Activated CD8-positive, alpha-beta memory T cell treated with anti-CD3 and anti-CD28 coated beads, Interleukin-2, amount 10 ng/mL, durations not matched to agents 7 days and 5 days (primary cell): ENCODE measurements at places on chromosomes 7 and 10. TPM values are rescaled to one million over a fixed set of nuclear protein-coding genes. Genes with fewer than 3 reads are reported as not detected.

DNA sequence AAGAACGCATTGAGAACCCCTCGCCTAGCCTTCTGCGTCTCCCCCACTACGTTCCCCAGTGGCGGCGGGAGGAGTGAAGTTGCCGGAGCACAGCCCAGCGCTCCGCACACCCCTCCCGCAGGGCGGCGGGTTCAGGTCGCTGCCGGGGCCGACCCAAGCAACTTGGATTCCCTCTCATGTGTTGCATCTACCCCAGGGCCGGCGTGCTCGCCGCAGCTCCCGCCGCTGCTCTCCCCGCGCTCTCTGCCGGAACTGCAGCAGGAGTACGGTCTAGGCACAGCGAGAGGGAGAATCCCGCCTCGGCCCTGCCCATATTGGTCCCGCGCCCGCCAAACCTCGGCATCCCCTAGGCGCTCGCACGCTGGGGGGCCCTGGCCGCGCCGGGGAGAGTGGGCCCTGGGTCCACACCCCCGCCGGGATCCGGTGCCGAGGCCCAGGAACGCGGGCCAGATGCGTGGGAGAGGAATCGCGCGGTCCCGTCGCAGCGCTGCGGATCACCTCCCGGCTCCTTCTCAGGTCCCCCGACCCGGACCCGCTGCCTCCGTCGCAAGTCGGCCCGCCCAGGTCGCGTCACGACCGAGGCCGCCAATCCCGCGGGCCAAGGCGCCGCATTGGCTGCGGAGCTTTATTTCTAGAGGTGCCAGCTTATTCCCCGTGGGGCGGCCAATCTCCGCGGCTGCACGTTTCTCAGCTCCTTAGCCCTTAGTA is 648 bp upstream of the TMEM243 start:
- DNase-seq = peak; percentile 87
- H3K4me3 ChIP-seq = peak overlapping the region; percentile 97
- peaks cover 10% of the 10 kb centered on the region for H3K27me3 ChIP-seq
- H3K27ac ChIP-seq = peak overlapping the region; percentile 96
- peaks cover 28% of the 10 kb centered on the region for H3K4me1 ChIP-seq

The PIK3AP1 gene
- total RNA-seq = 8.7 TPM

The ASB10 gene
- total RNA-seq = not detected

The HOXA2 gene
- total RNA-seq = not detected

DNA sequence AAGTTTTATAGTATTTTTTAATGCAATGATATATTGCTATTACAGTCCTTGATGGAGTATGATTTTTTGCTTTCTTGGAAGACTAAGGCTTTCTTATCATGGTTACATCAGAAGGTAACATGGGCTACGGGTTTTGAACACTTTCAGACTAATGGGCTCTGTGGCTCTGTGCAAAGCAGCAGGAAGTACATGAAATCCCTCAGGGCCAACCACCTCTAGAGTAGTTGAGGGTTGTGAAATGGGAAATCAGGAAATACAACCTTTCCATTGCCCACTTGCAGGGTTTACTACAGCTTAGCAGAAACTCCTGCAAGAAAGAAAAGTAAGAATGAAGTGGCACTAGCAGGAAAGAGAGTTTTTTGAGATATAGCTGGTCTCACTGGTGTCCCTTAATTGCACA is 853.5 kb downstream of the KCNMA1 start:
- no peaks in the 10 kb centered on the region for H3K27me3 ChIP-seq
- H3K27ac ChIP-seq = no peak overlapping the region
- no peaks in the 10 kb centered on the region for H3K4me1 ChIP-seq
- no peak overlapping the region for H3K4me3 ChIP-seq
- DNase-seq = no peak
- no peaks in the 10 kb centered on the region for H3K36me3 ChIP-seq

GRCh38 chr7:78149787-78150186 is 351.2 kb downstream of the PHTF2 start:
- no peak overlapping the region for H3K27ac ChIP-seq
- no peaks in the 10 kb centered on the region for H3K4me1 ChIP-seq
- no peaks in the 10 kb centered on the region for H3K36me3 ChIP-seq
- no peak for DNase-seq

- no peak overlapping the region for H3K4me3 ChIP-seq
- H3K27me3 ChIP-seq = peaks cover 10% of the 10 kb centered on the region
- H3K4me1 ChIP-seq = peaks cover 9% of the 10 kb centered on the region
- H3K36me3 ChIP-seq = peaks cover 2% of the 10 kb centered on the region
Observed at GRCh38 chr7:142569851-142570250, 179.4 kb upstream of the PRSS1 start.

GRCh38 chr10:87538092-87539015 is 33.7 kb downstream of the MINPP1 start:
- H3K36me3 ChIP-seq = peaks cover 37% of the 10 kb centered on the region
- H3K27me3 ChIP-seq = no peaks in the 10 kb centered on the region
- H3K4me3 ChIP-seq = no peak overlapping the region
- H3K27ac ChIP-seq = no peak overlapping the region
- H3K4me1 ChIP-seq = peaks cover 14% of the 10 kb centered on the region

DNA sequence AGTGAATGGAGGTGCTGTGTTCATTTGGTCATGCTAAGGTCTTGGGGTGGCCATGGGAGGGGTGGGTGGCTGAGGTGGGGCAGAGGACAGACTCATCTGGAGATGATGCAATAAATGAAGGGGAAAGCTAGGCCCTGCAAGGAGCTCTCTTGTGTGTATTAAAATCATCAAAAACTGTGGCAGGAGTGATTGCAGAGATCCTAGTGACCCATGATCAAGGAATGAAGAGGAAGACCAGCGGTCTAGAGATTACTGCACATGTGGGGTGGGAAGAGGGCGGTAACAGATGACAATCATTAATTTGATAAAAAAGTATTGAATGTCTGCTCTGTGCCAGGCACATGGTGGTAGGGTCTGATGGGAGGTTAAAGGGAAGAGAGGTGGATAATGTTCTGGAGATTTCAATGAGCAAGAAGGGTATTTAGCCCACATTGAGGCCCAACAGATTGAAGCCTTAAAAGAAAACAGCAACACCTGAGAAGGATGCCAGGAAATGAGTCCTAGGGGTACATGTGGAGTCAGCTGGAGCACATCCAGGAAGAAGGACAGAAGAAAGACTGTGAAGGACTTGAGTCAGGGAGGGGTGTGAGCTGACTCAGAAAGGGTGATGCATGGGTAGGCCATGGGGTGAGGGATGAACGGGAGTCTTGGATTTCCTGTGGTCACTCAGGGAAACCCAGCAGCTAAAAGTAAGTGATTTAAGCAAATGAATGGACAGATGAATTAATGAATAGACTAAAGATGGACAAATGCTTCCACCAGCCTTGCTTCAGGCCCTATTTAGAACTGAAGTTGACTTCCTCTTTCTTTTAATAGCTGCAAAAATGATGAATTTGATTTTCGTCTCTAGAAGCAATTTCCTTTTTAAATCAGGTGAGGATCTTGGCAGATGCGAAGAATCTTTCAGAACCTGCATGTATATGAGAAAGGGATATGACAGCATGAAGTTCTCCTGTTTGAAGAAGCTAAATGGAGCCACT is 83.1 kb upstream of the IGFBP3 start:
- H3K4me3 ChIP-seq = no peak overlapping the region
- H3K27me3 ChIP-seq = no peaks in the 10 kb centered on the region
- no peaks in the 10 kb centered on the region for H3K4me1 ChIP-seq
- H3K36me3 ChIP-seq = no peaks in the 10 kb centered on the region

GRCh38 chr7:44177570-44178131 is 11.6 kb downstream of the GCK start:
- no peaks in the 10 kb centered on the region for H3K36me3 ChIP-seq
- no peaks in the 10 kb centered on the region for H3K4me1 ChIP-seq
- H3K27me3 ChIP-seq = peaks cover 32% of the 10 kb centered on the region
- DNase-seq = no peak
- no peak overlapping the region for H3K4me3 ChIP-seq
